ENCODE measurements at places on chromosomes 1 and 21.

GRCh38 chr1:160162931-160163330 is 11.5 kb downstream of the ATP1A4 start:
- no peak for DNase-seq

DNA sequence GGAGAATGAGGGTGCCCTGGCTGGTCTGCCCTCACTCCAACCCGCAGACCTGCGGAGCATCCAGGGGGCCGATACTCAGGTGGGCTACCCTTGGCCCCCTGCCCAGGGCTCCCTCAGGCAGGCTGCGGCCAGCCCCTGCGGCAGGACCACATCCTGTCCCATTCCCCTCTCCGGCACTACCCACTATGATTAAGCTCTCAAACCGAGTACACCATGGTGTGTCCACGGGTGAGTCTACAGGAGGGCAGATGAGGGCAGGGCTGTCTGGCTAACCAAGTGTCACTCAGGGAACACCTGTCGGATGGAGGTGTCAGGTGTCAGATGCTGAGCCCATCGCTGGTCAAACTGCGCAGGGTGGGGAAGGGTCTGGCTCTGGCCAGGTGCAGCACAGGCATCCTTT is 47.2 kb downstream of the SLC66A1 start:
- DNase-seq: no peak

- DNase-seq: no peak
Measured at GRCh38 chr1:234841710-234842231, 231.8 kb upstream of the IRF2BP2 start.

DNA sequence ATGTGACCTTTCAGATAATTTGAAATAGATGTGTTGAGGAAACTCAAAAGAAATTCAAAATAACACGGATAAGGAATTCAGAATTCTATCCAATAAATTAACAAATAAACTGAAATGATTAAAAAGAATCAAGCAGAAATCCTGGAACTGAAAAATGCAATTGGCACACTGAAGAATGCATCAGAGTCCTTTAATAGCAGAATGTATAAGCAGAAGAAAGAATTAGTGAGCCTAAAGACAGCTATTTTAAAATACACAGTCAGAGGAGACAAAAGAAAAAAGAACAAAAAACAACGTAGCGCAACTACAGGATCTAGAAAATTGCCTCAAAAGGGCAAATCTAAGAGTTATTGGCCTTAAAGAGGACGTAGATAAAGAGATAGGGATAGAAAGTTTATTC is 99.6 kb upstream of the SAMSN1 start:
- no peak for DNase-seq

DNA sequence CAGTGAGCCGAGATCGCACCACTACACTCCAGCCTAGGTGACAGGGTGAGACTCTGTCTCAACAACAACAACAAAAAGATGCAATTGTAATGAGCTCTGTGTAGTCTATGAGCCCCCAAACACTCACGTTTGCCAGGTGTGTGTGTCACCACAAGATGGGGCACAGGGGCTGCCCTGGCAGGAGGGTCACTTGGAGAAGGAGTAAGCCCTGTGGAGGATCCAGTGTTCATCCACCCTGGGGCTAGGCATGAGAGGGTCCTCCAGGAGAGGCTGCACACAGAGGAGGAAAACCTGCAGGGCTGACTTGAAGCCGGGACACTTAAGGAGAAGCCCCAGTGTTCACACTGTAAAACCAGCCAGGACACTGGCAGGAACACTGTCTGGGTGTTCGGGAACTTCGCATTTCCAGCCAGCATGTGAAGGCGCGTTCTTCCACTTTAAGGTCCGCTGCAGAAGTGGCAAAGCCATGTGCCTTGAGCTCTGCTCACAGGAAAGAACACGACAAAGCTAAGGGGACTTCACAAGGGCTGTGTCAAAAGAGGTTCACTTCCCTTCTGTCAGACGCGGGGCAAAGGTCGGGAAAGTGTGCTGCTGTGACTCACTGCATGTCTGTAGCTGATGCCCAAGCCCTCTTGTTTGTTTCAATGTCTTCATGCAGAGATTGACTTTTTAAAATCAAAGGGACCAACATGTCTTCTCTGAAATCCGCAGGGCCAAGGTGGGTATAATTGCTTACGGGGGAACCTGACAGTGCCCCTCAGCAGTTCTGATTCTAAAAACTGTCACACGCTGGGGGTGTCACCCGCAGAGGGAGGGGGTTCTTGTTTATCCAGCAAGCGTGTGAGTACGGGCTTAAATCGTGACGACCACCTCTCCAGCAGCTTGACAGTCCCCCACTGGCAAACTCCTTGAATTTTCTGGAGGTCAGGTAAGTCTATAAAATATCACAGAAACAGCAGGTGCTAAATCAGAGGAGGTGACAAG is 102.8 kb downstream of the RIPK4 start:
- DNase-seq: no peak

DNA sequence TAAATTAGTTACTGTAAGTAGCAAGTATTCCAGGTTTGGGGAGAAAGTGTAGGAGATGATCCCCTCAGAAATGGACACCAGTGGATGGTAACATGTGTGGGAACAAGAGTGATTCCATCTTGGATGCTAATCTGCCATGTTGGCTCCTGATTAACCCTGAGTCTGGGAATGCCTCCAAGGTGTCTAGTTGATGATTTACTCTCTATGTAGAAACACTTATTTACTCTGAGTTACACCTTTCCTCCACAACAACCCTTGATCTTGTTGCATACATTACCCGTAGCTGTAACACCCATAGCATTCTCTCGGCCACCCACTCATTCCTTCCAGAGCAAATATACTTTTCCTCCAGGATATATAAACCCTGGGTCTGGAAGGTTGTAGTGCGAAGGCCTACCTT is 315.9 kb upstream of the GREM2 start:
- DNase-seq: no peak

DNA sequence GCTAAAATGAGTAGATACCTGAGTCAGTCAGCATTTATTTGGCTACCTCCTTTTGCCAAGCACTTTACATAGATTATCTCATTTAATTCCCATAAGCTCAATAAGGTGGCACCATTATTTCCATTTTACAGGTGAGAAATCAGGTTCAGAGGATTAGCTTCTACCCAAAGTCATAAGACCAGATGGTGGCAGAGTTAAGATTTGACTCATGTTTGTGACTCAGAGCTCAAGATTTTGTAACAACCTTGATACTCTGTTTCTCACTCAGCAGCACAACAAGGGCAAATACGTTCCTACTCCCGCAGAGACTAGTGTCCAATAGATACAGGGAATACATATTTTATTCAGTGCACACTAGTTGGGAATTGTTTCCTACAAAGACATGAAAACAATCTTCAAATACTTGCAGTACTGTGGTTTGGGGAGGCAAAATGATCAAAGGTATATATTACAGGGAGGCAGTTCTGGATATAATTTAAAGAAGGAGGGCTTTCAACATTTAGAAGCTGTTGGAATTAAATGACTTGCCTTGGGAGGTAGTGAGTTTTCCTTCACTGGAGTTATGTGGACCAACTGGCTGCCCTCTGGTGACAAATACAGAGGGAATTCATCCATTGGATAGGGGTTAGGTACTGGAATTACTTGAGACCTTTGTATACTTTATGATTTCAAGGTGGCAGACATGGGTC is 3.6 kb downstream of the LEPR start:
- DNase-seq: peak; percentile 89

DNA sequence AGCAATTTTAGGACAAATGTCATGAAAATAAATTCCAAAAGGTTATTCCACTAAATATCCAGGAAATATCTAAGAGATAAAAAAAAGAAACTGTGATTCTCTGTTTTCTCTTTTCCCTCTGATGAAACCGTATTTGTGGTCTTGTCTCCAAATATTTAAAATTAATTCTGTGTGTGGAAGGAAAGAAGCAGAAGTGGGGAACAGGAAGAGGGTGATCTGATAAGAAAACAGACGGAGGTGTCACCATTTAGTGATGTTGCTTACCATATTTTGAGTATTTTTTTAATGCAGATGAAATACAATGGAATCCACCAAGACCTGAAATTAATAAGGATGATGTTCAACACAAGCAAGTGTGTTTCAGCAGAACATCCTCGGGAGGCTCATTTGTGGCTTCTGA is 29.6 kb downstream of the CLCA1 start:
- no peak for DNase-seq

DNA sequence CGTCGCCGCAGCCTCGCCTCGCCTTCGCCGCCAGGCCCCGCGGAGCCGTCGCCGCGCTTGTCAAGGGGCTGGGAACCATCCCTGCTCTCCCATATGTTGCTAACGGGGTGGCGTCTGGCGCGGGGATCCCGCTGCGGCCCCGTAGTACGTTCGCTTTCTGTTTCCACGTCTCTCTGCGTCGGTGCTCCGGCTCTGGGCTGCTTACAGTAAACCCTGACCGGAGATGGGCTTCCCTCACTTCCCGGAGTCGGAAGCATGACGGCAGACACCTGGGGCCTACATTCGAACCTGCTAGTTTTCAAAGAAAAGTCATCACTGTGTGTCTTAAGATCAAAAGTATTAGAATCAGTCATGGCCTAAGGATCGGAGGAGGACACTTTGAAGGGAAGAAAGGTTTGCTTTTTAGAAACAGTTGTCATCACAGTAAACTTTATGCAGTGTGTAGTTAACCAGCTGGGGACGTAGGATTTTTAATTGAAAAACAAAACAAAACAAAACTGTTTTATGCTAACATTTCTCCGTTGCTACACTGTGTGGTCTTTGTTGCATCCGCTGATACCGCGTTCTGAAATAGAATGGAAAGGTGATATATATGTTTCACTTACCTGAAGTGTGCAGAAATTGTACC is 69.0 kb downstream of the SLC35A3 start:
- DNase-seq: no peak

DNA sequence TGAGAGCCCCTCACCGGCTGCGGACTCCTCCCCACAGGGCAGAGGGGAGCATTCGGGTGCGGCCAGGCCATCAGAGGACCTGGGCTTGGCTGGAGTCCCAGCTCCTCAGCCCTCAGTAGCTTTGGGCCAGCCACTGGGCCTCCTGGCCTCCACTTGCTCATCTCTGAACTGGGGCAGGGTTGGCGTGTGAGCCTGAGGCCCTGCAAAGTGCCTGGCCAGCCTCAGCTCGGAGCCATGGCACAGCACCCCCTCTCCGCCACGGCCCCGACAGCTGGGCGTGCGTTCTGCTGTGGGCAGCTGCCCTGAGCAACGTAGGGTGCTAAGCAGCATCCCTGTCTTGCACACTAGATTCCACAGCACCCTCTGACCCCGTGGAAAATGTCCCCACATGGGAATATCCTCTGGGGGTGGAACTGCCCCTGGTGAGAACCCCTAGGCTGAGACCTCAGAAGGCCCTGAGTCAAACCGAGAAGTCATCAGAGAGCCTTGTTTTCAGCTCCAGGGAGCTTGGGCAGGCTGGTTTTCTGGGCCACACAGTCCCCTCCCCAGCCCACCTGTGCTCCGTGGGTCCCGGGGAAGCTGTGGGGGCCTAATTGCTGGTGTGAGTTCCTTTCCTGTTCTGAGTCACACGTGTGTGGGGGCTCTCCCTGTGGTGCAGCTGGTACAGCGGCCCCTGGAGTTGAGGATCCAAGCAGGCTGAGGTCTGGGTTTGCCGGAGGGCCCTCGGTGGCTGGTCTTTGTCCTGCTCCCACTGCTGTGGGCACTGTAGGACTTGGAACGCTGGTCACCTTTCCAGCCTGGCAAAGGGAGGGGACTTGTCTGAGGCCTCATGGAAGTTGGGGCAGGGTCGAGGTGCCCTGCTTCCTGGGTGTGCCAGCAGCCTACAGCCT is 24.5 kb downstream of the TP73 start:
- no peak for DNase-seq

GRCh38 chr1:205111354-205111753 is 10.4 kb downstream of the RBBP5 start:
- DNase-seq: no peak

DNA sequence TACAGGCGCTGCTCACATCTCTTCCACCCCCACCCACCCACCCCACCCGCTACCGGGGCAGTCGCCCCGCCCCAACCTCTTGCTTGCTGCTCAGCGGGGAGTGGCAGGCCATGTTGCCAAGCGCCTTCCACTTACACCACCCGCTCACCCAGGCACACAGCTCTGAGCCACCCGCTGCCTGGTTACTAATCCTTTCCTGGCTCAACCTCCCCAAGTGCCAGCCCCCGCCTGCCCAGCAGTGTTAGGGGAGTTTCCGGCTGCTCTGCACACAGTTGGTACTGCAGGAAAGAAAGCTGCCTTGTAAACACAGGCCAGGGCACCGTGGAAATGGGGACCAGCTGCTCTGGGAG is 56.2 kb downstream of the LACTBL1 start:
- no peak for DNase-seq

- no peak for DNase-seq
Measured at GRCh38 chr1:42993502-42994136, 35.0 kb upstream of the SLC2A1 start.

Measured in GM04503 (cell line).